Activated T-cell treated with anti-CD3 and anti-CD28 coated beads, Interleukin-2, amount 50 U/mL, for 48 hours (primary cell): ENCODE measurements at places on chromosomes 6 and 20.
A peak's percentile ranks its signal among the peaks of the same experiment; 100 is the strongest.

- no peak for DNase-seq
Measured at GRCh38 chr20:44021186-44021585, 106.5 kb downstream of the TOX2 start.

DNA sequence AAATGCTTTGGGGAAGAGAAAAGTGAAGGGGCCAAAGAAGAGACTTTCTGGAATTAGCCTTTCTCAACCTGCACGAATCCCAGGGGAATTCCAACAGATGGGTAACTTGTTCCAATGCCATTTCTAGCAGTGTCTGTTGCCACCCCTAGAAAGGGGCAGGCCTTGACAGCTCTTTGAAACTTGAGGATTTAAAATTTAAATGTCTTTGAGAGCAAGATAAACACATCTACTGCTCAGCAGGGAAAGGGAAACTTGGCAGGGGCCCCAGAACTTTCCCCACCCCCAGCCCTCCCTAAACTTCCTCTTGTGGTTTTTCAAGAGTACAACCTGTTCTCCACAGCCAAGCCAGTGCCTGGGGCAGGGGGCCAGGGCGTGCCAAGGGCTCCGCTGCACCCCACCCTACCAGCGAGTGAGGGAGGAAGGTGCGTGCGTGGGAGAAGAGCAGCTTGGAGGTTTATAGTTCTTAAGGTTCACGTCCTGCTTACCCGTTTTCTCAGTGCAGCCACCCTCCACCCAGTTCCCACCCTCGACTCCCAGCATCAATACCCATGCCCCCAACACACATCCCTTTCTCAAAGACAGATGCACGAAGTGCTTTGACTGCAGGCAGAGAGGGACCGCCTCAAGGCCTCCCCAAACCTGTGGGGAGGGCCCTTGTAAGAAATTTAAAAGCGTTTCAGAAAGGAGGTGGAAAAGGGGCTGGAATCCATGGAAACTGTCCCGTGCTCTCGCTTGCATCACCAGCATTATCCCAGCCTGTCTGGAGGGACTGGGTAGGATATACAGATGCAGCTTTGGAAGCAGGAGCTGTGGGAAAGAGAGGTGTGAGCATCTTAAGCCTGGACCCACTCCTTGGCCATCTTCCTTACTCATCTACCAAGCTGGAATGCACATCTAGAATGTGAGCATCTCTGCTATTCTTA, 4.5 kb upstream of the TAF8 start:
- DNase-seq: no peak

DNA sequence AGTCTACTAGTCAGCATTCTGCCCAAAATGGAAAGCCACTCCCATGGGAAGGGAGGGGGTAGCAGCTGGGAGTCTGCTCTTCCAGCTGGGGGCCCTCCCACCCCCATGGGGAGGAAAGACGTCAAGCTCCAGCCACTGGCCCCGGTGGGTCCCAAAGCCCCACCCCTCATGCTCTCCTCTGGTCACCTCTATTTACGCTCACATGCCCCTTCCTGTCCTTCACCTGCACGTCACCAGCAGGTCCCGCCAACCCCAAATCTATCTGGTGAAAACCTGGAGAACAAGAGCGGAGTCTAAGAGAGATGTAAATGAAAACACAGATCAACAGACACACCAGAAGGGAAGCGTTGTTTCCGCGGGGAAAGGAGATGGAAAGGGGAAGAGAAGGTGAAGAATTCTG, 30.0 kb upstream of the ZBP1 start:
- no peak for DNase-seq

DNA sequence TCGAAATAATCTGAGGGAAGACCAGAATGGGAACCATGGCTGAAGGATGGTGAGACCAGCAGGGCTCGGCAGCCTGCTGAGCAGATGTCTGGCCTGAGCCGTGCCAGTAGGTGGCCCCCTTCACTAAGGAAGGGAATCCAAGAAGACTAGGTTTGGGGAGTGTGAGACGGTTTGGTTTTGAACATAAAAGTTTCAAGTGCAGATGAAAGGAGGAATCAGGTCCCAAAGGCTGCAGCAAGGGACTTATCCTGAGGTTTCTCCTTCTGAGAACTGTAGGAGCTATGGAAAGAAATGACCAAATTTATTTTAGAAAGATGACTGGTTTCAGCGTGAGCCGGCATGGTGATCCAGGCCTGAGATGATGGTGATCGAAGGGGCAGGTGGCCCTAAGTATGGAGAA, 4.6 kb upstream of the OSER1 start:
- DNase-seq: peak; percentile 81

DNA sequence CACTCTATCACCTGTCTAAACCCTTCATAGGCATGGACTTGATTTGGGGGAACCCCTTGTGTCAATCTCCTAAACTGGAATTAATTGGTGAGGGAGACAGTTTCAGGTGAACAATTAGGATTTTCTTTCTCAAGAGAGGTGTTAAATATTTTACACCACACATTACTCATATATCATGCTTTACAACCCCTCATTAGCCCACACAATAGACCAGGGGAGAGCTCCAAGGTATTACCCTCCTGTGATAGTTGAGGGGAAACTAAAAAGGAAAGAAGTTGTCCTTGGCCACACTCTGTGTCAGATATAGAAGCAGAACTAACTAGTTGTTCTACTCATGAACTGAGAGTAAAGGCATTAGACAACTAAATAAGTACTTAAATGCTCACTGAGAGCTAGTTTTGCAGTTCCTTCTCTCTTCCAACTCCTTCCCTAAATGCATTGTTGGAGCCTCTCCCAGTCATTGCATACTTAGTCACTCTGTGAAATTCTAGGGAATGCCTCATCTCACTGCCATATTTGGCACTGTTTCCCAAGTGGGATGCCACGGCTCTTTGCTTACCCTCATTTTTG, 183.7 kb upstream of the CEP162 start:
- no peak for DNase-seq

GRCh38 chr6:168104636-168105035, 25.6 kb upstream of the FRMD1 start:
- DNase-seq: no peak

DNA sequence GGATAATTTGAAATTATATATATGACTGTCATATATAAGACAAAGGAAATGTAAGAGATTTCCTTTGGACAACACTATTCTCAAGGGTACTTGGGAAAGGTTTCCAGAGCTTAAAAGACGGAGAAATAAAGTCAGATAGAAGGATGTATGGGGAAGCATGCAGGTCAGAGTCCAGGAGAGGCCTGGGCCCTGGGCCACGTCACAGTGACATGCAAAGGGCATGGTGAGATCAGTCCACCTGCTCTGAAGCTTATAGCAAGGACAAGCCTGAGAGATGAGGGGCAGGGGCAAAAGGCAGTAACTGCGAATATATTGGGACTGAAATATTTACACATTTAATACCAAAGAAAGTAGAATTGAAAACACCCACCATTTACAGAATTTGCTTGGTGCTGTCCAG, 24.6 kb upstream of the GMDS start:
- DNase-seq: no peak

GRCh38 chr6:137740091-137740755, 126.8 kb upstream of the TNFAIP3 start:
- DNase-seq: no peak

- peak; percentile 25 for DNase-seq
Measured at GRCh38 chr20:40160097-40160550, 528.9 kb downstream of the MAFB start.

DNA sequence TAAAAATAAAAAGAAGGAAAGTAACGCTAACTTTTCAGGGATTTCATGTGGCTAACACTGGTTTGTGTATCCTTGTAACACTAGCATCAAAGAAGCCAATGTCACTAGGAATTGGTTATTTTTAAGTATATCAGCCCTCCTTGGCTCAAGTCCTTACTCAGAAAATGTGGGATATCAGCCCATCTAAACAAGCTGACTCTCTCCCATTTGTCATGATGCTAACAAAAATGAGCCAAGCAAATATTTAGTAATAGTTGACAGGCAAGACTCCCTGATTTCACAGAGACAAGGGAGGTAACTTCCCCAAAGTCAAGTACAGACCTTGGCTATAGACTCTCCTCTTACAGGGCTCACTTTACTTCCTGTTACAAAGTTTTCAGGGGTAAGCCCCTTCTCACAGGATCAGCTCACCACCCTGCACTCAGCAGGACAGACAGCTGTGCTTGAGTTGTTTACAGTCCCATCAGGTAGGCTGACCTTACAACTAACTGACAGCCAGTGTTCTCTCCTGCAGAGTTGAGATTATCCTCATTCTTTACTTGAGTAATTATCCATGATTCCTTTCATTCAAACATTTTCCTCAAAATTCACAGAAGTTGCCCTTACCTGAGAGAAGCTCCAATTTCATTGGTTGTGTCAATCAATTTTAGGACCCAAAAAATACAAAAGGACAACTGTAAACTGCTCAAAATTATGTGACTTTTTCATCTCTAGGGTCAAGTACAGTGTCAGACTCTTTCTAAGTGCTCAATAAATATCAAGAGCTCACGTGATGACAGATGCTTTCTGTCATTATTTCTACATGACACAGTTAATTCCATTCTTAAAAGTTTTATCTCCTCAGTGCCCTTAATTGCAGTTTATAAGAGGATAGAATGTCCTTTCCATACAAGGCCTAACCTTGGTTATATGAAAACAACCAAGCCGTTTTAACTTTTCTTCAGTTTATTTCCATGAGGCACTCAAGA, 38.1 kb upstream of the BMP5 start:
- no peak for DNase-seq

DNA sequence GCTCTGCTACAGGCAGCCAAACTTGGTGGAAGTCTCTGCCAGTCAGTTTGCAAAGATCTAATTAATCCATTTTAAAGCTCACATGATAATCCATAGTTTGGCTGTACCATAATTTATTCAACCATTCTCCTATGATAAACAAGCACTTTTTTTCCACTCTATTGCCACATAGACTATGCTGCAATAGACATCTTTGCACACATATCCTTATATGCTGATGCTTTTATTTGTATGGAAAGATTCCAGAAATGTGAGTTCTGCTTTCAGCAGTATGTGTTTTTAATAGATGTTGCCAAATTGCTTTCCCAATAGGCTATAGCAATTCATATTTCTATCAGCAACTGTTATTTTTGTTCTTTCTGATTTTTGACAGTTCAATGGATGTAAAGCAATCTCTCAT, 628.0 kb downstream of the KIF16B start:
- DNase-seq: no peak

GRCh38 chr6:31577579-31577966, 2.2 kb downstream of the TNF start:
- DNase-seq: no peak

DNA sequence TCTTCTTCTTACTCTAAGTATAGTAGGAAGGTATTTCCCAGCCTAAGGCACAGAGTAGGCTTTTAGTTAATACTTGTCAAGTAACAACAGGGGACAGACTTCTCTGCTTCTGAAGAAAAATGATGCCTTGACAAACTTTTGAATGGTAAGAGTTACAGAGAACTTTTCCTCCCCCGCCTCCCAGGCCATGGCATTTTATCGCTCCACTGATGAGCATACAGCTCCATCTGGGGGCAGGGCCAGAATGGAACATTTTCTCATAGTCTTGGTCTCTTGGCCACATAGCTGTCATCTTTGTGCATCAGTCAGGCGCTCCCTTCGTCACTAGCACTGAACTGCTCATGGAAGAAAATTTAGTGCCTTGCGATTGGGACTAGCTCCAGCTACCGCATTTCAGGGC, 1066.8 kb upstream of the CITED2 start:
- DNase-seq: peak; percentile 20

GRCh38 chr6:12601881-12602280, 114.7 kb upstream of the PHACTR1 start:
- no peak for DNase-seq

DNA sequence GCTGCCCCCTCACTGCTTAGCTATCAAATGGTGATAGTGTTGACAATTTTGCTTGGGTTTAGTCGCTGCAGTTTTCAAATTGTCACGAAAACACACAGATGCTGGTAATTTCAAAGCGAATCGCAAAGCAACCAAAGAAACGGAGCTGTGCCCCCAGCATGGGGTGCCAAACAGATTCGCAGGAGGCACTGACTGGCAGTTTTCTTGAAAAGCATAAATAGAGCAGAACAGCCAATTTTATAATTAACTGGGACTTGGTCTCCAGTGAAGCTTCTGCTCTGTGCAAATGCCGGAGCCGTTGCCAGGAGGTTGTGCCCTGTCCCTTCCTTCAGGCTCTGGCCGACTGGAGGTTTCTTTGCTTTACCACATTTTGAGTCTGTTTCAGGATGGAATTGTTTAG, 18.8 kb downstream of the ARHGAP40 start:
- no peak for DNase-seq

DNA sequence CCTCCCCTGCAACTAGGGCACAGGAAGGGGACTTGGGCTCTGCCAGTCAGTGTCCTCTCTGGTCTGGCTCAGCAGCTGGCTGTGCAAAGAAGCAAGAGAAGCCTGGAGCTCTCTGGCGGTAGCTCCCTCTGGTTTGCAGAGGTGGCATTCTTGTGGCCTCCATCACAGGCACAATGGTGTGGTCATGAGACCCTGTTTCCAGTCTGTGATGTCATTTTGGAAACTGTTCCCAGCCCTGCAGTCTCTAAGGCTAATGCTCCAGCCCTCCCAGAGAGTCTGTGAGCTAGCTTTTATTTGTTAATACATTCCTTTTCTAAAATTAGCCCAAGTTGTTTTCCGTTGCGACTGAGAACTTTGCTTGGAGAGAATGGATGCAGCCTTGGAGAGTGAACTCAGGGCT, 69.5 kb upstream of the FOXQ1 start:
- no peak for DNase-seq
